Inflammatory macrophage treated with lipopolysaccharide for 1 hour (primary cell): ENCODE measurements at places on chromosomes 1 and 21.
A peak's percentile ranks its signal among the peaks of the same experiment; 100 is the strongest.

DNA sequence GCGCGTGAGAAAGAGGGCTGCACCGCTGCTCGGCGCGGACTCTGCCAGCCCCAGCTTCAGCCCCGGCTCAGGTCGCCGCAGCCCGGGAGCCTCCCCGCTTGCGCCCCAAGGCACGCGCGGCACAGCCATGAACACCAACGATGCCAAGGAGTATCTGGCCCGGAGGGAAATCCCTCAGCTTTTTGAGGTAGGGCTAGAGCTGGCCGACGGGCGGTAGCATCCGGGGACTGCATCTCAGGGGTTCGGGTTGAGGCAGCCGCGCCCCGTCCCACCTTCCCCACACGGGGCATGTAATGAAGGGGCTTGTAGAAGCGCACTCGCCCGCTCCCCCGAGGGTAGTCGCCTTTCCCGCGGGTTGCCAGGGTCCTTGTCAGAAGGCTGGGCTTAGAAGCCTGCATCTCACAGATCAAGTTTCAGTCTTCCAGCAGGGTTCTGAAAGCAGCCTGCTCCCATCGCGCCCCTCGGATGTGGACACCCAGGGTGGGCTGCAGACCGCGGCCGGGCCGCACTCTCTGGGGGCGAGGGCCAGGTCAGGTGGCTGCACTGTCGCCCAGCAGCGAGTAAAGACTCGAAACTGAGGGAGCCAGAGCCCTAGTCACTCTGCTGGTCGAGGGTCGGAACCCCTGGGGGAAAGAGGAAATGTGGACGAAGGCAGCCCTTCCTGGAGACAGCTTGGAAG lies 507 bp downstream of the AK5 start:
- no peak for DNase-seq

DNA sequence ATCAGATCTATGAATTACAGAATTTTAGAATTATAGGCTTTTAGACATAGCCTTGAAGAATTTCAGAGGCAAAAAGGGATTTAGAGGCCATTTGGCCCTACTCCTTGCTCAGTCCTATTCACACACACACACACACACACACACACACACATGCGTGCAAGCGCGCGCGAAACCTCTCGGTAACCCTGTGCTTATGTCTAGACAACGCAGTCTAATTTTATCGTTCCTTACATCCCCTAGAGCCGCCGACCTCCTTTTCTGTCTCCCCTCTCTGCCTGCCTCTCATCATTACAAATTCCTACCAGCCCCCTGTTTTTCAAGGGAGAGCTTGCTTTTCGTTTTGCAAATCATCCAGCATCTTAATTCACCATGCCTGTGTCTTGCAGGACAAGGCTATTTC lies 252.1 kb downstream of the FOXD2 start:
- DNase-seq = no peak

- DNase-seq = no peak
Observed at GRCh38 chr1:111320066-111320879, 29.6 kb downstream of the CHIA start.

GRCh38 chr1:55575571-55576279 lies 360.6 kb upstream of the USP24 start:
- no peak for DNase-seq

DNA sequence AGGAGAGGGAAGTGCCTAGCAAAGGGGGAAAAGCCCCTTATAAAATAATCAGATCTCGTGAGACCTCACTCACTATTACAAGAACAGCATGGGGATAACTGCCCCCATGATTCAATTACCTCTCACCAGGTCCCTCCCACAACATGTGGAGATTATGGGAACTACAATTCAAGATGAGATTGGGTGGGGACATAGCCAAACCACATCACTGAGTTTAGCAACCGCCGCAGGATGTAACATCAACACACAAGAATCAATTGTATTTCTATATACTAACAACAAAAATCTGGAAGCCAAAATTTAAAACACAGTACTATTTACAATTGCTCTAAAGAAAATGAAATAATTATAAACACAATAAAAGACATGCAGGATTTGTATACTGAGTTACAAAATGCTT lies 21.9 kb downstream of the DIRAS3 start:
- DNase-seq = no peak

DNA sequence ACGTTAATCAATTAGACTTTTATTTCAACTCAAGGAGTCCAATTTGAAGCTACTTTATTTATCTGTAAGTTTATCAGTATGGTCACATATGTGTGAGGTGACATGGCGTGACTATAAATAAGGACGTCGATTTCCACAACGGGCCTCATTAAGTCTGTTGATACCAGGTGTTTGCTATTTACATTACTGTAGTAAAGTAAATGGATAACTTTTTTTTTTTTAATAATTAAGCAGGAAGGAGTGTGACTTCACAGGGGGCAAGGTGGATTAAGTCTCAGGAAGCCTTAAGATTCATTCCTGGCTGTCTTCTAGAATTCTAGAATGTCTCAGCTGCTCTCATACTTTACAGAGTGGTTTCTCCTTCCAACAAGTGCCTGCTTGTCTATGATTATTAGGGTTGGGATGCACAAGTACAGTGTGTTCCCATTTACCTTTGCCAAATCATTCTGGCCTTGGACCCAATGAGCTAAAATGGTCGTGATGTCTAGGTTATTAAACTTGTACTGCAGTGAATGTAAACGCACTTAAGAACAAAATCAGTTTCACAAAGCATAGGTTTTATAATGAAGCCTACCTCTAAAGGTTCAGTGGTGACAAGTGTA lies 15.5 kb downstream of the MAP3K7CL start:
- no peak for DNase-seq

- no peak for DNase-seq
Observed at GRCh38 chr1:25807480-25808390, 7.7 kb downstream of the SELENON start.

GRCh38 chr1:200355801-200356200 lies 54.0 kb downstream of the ZNF281 start:
- no peak for DNase-seq

DNA sequence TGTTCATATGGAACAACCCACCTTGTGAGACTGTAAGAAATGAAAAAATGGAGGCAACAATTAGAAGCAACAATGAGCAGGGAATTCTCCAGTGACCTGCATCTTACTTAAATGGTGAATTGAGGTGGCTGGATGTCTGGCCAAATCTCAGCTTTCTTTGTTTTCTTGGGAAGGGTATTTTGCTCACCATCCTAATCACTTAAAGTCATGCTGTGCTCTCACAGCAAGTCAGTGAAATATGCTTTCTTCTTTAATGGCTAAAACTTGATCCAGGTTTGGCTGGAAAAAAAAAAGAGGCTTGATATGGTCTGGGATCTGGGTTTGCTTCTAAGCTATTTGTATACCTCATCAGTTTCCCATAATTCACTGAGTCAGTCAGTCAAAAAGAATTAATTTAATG lies 124.8 kb downstream of the ESRRG start:
- DNase-seq = no peak

DNA sequence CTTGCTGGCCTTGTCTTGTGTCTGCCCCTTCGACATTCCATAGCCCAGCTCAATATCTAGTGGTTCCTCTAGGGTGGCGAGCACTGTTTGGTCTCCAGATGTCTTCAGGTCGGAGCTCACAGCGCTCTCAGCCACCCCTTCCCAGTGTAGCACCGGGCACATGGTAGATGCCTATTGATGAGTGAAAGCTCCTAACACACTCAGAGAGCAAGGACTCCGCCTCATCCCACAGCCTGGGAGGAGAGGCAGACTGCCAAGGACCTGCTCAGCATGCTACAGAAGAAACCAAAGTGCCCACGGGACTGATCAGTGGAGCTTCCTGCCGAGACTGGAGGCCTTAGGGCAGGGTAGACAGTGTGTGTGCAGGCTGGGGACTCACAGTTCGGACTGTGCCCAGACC lies 10.9 kb downstream of the PCSK9 start:
- no peak for DNase-seq

DNA sequence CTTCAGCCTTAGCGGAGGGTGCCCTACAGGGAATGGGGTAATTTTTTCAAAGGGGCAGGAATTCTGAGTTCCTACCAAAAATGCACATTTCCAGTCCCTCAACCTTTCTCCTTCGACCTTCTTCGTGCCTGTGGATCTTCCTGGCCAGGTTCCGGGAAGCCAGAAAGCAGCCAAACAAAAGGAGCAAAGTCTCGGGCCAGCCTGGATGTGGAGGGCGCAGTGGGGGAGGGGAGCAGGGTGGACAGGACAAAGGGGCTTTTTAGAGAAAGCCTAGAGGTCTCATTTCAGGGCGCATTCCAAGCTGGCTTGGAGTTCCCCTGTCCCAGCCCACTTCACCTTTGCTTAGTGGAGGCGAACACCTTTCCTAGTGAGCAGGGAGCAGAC lies 2.9 kb upstream of the INAVA start:
- DNase-seq = no peak

GRCh38 chr1:62906428-62906886 lies 122.5 kb downstream of the ATG4C start:
- DNase-seq = peak; percentile 12

GRCh38 chr1:201634261-201634660 lies 95.3 kb downstream of the NAV1 start:
- DNase-seq = no peak

DNA sequence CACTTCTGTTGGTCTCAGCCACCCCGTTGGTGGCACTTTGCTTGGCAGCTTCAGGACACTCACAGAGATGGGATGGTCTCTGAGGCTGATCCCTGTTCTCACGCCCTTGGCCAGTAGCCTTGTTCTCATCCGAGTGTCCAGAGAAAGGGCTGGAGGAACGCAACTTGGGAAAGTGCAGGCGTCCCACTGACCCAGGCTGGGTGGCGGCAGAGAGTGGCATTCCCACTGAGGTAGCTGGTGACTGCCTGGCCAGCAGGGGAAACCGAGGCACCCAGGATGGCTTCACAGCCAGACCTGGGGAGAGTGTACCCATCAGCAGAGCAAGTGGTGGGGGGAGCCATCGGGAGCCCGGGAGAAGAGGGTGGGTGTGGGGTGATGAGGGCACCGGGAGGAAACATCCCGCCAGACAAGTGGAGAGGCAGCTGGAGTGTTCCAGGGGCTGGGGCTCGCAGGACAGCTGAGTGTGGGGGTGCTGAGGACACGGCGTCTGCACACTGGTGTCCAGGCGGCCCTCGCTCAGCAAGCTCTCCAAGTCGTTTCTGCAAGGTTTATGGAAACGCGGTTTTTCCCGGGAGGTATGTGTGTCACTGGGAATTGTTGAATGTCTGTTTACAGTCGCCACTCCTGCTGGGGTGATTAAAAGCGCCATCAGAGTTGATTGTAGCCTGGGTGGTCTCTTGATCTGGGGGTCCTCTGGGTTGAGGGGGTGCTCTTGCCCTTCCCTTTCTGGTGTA lies 97.8 kb downstream of the SIK1 start:
- no peak for DNase-seq

DNA sequence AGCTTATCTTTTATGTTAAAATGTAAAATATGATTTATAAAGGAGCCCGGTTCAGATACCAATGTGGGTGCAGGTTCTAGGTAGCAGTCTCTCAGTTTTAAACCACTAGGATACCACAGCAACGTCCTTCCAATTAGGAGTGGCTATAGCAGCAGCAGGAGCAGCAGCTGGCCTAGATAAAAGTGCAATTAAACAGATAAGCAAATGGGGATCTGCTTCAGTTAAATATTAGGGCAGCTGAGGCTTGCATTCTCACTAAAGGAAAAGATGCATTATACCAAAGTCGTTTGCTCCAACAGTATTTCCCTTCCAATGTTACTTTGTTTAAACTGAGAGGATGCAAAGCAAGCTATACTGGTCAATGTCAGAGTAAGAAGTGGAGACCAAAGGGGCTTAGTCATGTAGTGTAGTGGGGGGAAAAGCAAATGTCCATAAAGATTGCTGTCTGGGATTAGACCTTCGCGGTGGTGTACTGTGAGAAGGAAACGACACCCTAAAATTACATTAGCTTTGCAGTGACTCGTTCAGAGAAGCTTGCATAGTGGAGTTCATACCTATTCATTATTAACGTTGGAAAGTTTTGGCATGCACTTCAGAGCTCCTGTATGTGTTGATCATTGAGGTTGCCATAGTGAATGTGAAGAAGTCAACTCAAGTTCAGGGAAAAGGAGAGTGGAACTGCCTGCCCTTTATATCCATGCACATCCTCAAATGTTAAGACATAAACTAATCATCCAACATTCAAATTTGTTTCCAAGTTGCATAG lies 272.2 kb downstream of the VAV3 start:
- DNase-seq = no peak

- no peak for DNase-seq
Observed at GRCh38 chr1:183653876-183654451, 848 bp upstream of the APOBEC4 start.

DNA sequence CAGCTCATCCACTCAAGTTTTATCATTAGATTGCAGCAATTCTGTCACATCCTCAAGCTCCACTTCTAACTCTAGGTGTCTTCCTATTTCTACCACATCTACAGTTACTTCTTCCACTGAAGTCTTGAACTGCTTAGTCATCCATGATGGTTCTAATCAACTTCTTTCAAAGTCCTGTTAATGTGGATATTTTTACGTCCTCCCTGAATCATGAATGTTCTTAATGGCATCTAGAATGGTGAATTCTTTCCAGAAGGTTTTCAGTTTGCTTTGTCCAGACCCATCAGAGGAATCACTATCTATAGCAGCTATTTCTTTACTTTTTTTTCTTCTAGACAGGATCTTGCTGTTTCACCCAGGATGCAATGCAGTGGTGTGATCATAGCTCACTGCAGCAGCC lies 78.0 kb upstream of the RNPC3 start:
- DNase-seq = no peak

- peak; percentile 11 for DNase-seq
Observed at GRCh38 chr1:45282351-45282750, 44.3 kb upstream of the HPDL start.

DNA sequence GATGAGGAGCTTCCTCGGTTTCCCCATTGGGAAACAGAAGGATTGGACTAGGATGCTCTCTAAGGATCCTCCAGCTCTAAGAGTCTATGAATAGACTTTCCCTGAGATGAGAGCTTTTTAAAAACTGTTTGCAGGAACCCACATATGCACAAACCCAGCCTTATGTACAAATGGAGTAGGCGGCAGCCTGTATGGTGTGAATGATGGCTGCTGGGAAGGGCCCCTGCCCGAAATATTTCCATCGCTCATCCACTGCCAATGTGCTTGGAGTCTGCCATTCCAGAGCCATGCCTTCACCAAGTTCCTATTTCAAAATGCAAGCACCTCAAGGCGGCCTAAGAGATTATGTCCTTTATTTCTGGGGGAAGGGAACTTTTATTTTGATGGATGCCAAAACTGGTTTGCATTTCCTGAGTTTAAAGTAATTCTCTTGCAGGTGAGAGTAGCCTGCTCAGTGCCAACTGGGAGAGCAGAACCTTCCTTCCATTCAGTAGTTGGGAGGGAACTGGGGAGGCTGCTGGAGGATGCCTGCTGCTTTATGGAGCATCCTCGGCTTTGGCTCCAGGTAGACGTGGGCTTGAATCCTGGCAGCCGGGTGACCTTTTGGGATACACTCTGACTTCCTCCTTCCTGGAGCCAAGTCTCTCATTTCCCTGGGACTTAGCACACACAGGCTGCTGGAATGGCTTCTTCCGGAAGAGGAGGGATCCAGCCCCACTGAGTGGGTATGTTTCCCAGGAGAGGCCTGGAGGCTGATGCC lies 165.9 kb downstream of the ACTL8 start:
- no peak for DNase-seq

DNA sequence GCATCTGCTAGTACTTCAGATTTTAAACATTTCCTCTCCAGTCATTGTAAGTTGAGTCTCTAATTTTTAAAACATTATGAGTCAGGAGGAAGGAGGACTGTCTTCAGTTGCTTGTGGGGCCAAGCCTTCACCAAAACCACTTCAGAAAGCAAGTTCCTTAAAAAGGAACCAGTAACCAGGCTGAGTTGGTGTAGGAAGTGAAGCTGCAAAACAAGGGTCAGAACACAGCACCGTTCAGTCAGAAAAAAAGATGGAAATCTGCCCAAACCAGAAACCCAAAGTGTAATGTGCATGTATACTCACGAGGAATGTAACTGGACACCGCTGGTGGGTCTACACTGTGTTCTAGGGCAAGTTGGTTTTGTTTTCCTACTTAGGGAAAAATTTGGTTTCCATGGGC lies 402.1 kb downstream of the SETD4 start:
- peak; percentile 62 for DNase-seq
